ENCODE measurements at places on chromosomes 7 and 10. TPM values are rescaled to one million over a fixed set of nuclear protein-coding genes. Genes with fewer than 3 reads are reported as not detected.

The ZCCHC24 gene
- 0.61 TPM for total RNA-seq

The CYP3A7 gene
- total RNA-seq: not detected

The CAPZA2 gene
- total RNA-seq: 102 TPM

DNA sequence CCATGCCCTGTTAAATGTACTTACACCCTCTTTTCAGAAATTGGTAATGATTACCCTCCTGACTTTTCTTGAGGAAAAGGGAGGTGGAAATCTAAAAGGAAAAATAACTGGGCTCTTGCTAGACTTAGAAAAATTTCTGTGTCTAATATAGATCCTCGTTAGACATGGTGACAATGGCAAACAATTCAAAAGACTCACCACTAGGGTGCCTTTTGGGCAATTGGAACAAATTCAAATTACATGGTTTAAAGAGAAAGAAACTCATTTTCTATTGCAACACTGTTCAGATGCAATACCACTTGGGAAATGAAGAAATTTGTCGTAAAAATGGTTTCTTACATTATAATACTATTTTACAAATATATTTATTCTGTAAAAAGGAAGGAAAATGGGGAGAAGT lies 950.1 kb downstream of the GRM8 start:
- DNase-seq: peak; percentile 42

The VSTM4 gene
- not detected for total RNA-seq

The SDK1 gene
- total RNA-seq: not detected

The SPDYE17 gene
- total RNA-seq: not detected

- no peak for DNase-seq
Measured at GRCh38 chr7:1849351-1850041, 179.4 kb downstream of the ELFN1 start.

DNA sequence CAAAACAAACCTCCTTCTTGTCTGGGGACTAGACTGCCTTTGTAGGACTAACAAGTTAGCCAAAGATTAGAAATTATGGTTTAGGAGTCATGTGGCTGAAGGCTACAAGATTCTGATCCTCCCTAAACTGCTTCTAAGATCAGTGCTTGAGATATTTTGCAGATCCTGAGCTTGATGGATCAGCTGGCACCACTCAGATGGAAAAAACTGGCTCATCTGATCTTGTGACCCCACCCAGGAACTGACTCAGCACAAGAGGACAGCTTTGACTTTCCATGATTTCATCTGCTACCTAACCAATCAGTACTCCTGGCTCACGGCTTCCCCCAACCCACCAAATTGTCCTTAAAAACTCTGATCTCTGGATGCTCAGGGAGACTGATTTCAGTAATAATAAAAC lies 271.5 kb upstream of the TAC1 start:
- DNase-seq: no peak
